Stimulated activated CD8-positive, alpha-beta memory T cell treated with anti-CD3 and anti-CD28 coated beads, Interleukin-15, amount 100 ng/mL, for 24 hours (primary cell): ENCODE measurements at places on chromosomes 2 and 18.

DNA sequence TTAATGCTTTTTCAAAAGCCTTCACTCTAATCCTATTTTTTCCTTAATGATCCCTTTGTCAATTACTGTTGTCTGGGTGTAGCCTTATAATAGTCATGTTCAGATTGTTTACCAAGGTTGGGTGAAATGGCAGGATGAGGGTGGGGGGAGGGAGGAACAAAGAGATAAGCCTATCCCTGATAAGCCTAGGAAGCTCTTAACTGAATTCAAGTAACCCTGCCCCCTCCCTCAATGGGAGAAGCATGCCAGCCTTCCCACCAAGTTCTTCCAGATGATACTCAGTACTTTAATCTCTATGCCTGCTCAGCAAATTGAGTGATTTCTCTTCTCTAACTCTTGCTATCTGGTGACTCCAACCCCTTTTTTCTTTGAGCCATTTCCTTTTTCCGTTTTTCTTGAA lies 180.3 kb upstream of the ETAA1 start:
- no peak for DNase-seq

DNA sequence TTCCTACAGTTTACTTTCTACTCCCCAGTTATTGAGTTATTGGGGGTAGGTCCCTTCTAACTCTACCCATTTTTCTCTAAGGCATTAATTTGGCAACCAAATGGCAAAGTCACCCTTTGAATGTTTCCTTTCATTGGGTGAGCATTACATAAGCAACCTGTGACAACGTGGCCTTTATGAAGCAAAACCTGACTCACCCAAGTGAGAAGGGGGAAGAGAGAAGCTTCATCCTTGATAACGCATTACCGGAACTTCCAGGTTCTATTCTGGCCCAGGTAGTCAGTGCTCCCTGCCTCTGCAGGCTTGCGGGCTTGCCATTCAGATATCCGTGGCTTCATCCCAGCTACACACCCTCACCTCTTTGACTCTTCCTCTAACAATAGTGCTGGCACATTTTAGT lies 39.1 kb upstream of the FAM124B start:
- no peak for DNase-seq

- DNase-seq: no peak
These were observed 89.5 kb downstream of the RTP5 start for GRCh38 chr2:241958818-241959545.

GRCh38 chr2:137947728-137948336 lies 16.4 kb upstream of the HNMT start:
- DNase-seq: no peak

GRCh38 chr2:28972778-28973335 lies 8.2 kb upstream of the TOGARAM2 start:
- DNase-seq: no peak

GRCh38 chr2:113025737-113026136 lies 20.5 kb downstream of the IL36A start:
- DNase-seq: no peak

DNA sequence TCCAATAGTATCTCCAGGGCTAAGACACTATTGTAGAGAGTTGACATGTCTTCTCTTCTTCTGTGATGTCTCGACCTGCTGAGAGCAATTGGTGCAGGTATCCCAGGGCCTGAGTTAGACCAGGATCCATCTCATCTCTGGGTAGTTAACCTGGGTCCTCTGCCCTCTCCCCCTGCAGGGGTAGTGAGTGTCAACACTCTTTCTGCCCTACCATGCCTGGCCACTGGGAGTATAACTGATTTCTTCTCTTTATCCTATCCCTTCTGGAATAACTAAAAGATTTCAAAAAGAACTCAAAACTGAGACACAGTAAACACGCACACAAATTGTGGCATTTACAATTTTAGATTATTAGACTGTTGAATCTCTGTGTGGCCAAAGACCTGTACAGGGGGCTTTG lies 20.8 kb upstream of the SIX3 start:
- no peak for DNase-seq

- DNase-seq: no peak
These were observed 24.4 kb upstream of the GAREM2 start for GRCh38 chr2:26148501-26148900.

- no peak for DNase-seq
These were observed 29.4 kb upstream of the GMPPA start for GRCh38 chr2:219469186-219469724.

GRCh38 chr18:55283309-55283708 lies 304.7 kb downstream of the TCF4 start:
- no peak for DNase-seq

GRCh38 chr2:189437926-189438325 lies 3.3 kb upstream of the WDR75 start:
- DNase-seq: no peak

- DNase-seq: no peak
These were observed 36.3 kb downstream of the ARHGEF33 start for GRCh38 chr2:38925982-38926381.

- no peak for DNase-seq
These were observed 31.4 kb downstream of the FOSL2 start for GRCh38 chr2:28423856-28424605.

GRCh38 chr2:11466307-11467128 lies 557 bp upstream of the E2F6 start:
- no peak for DNase-seq

- no peak for DNase-seq
These were observed 176.4 kb upstream of the ID2 start for GRCh38 chr2:8505311-8505920.

DNA sequence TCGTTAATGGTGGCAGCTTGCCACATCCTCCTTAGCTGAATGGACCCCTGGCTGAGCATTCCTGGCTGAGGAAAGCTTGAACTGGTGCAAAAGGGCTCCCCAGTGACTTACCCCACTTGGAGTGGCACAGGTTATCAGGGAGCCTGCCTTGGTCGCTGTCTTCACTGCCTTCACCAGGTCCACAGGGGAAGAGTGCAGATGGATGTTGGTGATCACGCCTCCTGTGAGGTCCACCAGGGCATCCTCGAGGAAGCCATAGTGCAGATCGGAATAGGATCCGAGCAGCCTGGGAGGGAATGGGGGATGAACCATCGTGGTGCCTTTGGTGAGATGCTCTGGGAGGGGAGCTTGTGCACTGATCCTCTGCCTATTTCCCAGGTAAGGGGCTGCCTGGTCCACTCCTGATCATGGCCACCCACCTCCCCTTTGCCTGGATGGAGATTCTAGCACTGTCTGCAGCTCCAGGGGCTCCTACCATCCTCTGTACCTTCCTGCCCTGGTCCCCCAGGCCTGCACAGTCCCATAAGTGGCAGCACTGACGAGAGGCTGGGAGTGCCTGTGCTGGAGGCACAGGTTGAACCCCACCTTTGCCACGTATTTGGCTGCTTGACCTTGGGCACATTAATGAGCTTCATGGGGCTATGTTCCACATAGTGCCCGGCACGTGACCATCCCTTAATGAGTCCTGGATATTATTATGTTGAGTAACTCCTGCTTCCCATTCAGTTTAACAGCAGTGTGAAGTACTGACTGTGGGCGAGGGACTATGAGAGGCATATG lies 43.0 kb downstream of the CAPN13 start:
- no peak for DNase-seq

DNA sequence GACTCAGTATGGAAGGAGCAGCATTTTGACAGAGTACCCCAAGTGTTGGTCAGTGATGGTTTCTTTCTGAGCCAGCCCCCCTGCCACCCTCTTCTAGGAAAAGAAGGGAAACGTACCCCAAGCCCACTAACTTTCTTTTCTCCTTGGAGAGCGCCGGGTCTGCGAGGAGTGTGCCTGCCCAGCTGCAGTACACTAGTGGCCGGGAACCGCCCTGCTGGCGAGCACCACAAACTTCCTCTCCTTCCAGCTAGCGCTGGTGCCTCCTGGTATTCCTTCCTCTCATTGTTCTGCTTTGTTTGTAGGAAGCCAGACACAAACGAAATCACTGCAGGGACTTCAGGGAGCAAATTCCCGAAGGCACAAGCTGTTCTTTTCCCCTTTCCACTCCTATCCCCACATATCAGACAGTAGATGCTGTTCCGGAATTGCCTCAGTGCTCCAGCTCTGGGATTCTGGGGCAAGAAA lies 1.8 kb downstream of the CCDC85A start:
- no peak for DNase-seq

DNA sequence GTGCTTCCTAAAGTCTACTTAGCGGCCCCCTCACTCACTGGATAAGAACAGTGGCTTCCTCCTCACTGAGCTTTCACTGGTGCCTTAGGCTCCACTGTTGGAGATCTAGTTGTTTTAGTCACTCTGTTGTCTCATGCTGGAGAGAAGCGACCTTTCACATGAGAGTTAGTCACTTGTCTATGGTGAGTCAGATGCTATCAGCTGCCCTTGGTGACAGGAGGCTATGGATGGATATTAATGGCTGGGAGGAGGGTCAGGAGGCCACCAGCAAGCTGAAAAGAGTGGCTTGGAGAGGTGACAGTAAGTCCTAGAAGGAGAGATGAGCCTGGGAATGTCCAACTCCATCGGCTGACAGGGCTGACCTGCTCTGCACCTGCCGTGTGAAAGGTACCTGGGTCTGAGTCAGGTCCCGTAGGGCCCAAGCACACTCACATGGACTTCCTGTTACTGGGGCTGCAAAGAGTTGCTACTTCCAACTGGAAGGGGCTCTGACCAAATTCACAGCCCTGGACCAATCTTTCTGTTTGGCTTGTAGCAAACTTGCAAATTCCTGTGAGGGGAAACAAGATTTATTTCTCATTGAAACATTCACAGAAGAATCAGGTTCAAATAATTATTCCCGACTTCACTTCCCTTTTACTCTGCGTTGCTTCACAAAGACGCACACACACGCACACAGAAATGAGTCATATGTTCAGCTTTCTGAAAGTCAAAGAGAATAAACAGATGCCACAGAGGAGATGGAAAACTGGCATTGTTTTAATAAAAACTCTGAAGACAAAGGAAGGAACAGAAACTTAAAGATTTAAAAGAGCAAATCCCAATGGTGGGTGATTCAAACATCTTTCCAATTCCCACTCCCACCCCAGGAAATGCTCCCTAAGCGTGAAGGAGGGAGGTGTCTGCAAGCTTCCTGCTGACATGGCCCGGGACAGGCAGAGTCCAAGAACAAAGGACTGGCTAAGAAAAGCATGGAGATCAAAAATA lies 203.5 kb upstream of the TWIST2 start:
- DNase-seq: no peak
